Gastrocnemius medialis (tissue), 4 donors: ENCODE measurements at places on chromosomes 3 and 15. TPM values are rescaled to one million over a fixed set of nuclear protein-coding genes. Genes with fewer than 3 reads are reported as not detected.
A peak's percentile ranks its signal among the peaks of the same experiment; 100 is the strongest.

BFSP2 gene
- not detected for total RNA-seq

UCN2 gene
- total RNA-seq, result not detected

HAPLN3 gene
- 5.2 TPM for total RNA-seq

ABHD17C gene
- not detected for total RNA-seq

GRCh38 chr3:193377591-193377990 is 962 bp downstream of the ATP13A5 start:
- DNase-seq, result no peak
- H3K27me3 ChIP-seq, result no peaks in the 10 kb centered on the region
- H3K4me3 ChIP-seq, result no peak overlapping the region
- H3K4me1 ChIP-seq, result no peaks in the 10 kb centered on the region
- H3K36me3 ChIP-seq, result no peaks in the 10 kb centered on the region
- no peak overlapping the region for H3K27ac ChIP-seq

- no peak overlapping the region for H3K27ac ChIP-seq
- H3K4me1 ChIP-seq, result peaks cover 10% of the 10 kb centered on the region
- no peak for DNase-seq
- no peaks in the 10 kb centered on the region for H3K36me3 ChIP-seq
- H3K27me3 ChIP-seq, result no peaks in the 10 kb centered on the region
These were observed 6.9 kb downstream of the IFT122 start for GRCh38 chr3:129446926-129447325.

DNA sequence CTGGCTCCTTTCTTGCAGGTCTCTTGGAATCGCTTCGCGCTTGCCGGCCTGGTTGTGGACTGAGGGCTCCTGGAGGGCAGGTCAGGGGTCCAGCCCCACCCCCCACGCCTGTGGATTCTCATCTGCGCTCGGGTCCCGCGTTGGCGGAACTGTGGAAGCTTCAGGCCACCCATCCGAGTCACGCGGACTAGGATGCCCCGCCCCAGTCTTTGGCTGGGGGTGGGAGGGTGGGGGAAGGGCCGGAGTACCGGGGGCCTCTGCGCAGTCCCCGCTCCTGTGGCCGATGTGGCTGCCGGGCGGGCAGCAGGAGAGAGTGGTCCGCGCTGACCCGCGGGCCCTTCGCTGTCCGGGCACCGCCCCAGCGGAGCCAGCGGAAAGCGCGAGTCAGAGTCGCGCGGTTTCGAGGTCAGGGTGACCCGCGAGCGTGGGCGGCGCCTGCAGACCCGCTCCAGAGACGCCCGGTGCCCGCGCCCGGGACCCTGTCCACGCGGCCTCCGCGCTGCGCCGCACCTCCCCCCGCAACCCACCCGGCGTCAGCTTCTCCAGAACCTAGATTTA is 114.2 kb downstream of the KLF13 start:
- DNase-seq, result peak; percentile 57
- no peaks in the 10 kb centered on the region for H3K36me3 ChIP-seq
- peak overlapping the region; percentile 74 for H3K27ac ChIP-seq
- no peaks in the 10 kb centered on the region for H3K27me3 ChIP-seq
- H3K4me1 ChIP-seq, result peaks cover 6% of the 10 kb centered on the region
- H3K4me3 ChIP-seq, result peak overlapping the region; percentile 70

- no peaks in the 10 kb centered on the region for H3K36me3 ChIP-seq
- no peaks in the 10 kb centered on the region for H3K4me1 ChIP-seq
- DNase-seq, result no peak
- no peak overlapping the region for H3K27ac ChIP-seq
These were observed 411 bp upstream of the C3orf70 start for GRCh38 chr3:185153171-185153771.

GRCh38 chr15:31306426-31307269 is 20.0 kb upstream of the KLF13 start:
- DNase-seq, result no peak
- H3K4me1 ChIP-seq, result peaks cover 4% of the 10 kb centered on the region
- no peak overlapping the region for H3K27ac ChIP-seq

DNA sequence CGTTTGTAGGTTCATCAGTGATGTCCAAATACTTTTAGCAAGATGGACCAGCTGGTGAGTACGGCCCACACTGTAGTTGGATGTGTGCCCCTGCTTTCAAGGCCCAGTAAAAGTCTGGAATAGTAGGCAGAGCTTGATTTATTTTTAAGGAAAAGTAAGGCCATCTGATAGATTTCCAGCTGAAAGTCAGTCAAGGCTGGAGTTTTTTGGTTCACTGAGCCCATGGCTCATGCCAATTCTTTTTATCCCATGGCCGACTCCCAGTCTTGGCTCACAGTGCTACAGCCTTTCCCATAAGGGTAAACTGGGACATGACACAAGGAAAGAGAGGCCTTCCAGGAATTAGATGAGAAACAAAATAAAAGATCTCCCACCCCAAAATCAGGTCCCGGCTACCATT is 13.5 kb downstream of the CCDC80 start:
- no peak overlapping the region for H3K27ac ChIP-seq
- H3K36me3 ChIP-seq, result no peaks in the 10 kb centered on the region
- H3K4me1 ChIP-seq, result peaks cover 4% of the 10 kb centered on the region
- no peaks in the 10 kb centered on the region for H3K27me3 ChIP-seq
- peak; percentile 37 for DNase-seq

GRCh38 chr3:46321461-46322104 is 32.3 kb upstream of the CCR2 start:
- no peaks in the 10 kb centered on the region for H3K36me3 ChIP-seq
- no peak overlapping the region for H3K4me3 ChIP-seq

GRCh38 chr15:85455891-85456290 is 75.5 kb downstream of the AKAP13 start:
- H3K36me3 ChIP-seq, result no peaks in the 10 kb centered on the region
- peaks cover 4% of the 10 kb centered on the region for H3K4me1 ChIP-seq
- no peak overlapping the region for H3K4me3 ChIP-seq
- H3K27ac ChIP-seq, result no peak overlapping the region
- no peaks in the 10 kb centered on the region for H3K27me3 ChIP-seq

- H3K36me3 ChIP-seq, result no peaks in the 10 kb centered on the region
- H3K4me3 ChIP-seq, result no peak overlapping the region
- no peak for DNase-seq
These were observed 39.9 kb downstream of the SMAD3 start for GRCh38 chr15:67105065-67105951.

- H3K4me1 ChIP-seq, result no peaks in the 10 kb centered on the region
- no peak for DNase-seq
- H3K4me3 ChIP-seq, result no peak overlapping the region
These were observed 201.1 kb upstream of the LRRFIP2 start for GRCh38 chr3:37375184-37376127.

GRCh38 chr3:192745150-192745549 is 17.8 kb upstream of the FGF12 start:
- no peak overlapping the region for H3K27ac ChIP-seq
- H3K4me3 ChIP-seq, result no peak overlapping the region
- DNase-seq, result no peak
- no peaks in the 10 kb centered on the region for H3K36me3 ChIP-seq
- H3K27me3 ChIP-seq, result no peaks in the 10 kb centered on the region
- H3K4me1 ChIP-seq, result no peaks in the 10 kb centered on the region

- no peak overlapping the region for H3K4me3 ChIP-seq
- no peaks in the 10 kb centered on the region for H3K36me3 ChIP-seq
- no peak for DNase-seq
These were observed 6.6 kb upstream of the ATP2B2 start for GRCh38 chr3:10511809-10512494.

- H3K4me1 ChIP-seq, result no peaks in the 10 kb centered on the region
- no peak for DNase-seq
- H3K27ac ChIP-seq, result no peak overlapping the region
- no peaks in the 10 kb centered on the region for H3K27me3 ChIP-seq
- H3K36me3 ChIP-seq, result peaks cover 34% of the 10 kb centered on the region
- H3K4me3 ChIP-seq, result no peak overlapping the region
These were observed 68.8 kb upstream of the ZNF148 start for GRCh38 chr3:125443923-125444322.
